ENCODE measurements at places on chromosomes 7 and 10. TPM values are rescaled to one million over a fixed set of nuclear protein-coding genes. Genes with fewer than 3 reads are reported as not detected.

ASZ1 gene
- total RNA-seq = not detected

TMEM26 gene
- 1.1 TPM for total RNA-seq

CRYGN gene
- not detected for total RNA-seq

MLXIPL gene
- total RNA-seq = not detected

FAM25C gene
- not detected for total RNA-seq

SEMA3C gene
- 223 TPM for total RNA-seq

SPDYE16 gene
- total RNA-seq = not detected

CPSF4 gene
- 33.4 TPM for total RNA-seq

NPSR1 gene
- not detected for total RNA-seq

SPDYE2B gene
- total RNA-seq = not detected

DNAJC12 gene
- 0.29 TPM for total RNA-seq

ZNF679 gene
- total RNA-seq = not detected

OPN1SW gene
- total RNA-seq = not detected

CHN2 gene
- 0.29 TPM for total RNA-seq

NYAP1 gene
- total RNA-seq = 0.72 TPM

PRR15 gene
- 0.43 TPM for total RNA-seq

EBLN1 gene
- total RNA-seq = not detected

FOXP2 gene
- total RNA-seq = not detected

ANKRD61 gene
- 0.44 TPM for total RNA-seq

OR2A12 gene
- not detected for total RNA-seq

GRK5 gene
- total RNA-seq = 33.9 TPM

PRKAR1B gene
- total RNA-seq = 35.5 TPM

BUB3 gene
- total RNA-seq = 271 TPM

CYP26A1 gene
- total RNA-seq = not detected

CDK6 gene
- total RNA-seq = 90.2 TPM

NME8 gene
- total RNA-seq = not detected

FMC1 gene
- total RNA-seq = 9.6 TPM

Measured in placental pericyte (primary cell).